ENCODE measurements at places on chromosomes 16 and 17.
A peak's percentile ranks its signal among the peaks of the same experiment; 100 is the strongest.

GRCh38 chr17:68172461-68172954, 75.3 kb upstream of the AMZ2 start:
- peak; percentile 82 for DNase-seq

- DNase-seq = peak; percentile 99
These were observed 140.1 kb downstream of the CCDC182 start for GRCh38 chr17:57604771-57605674.

- DNase-seq = no peak
These were observed 43.4 kb downstream of the MYOCD start for GRCh38 chr17:12709063-12709462.

DNA sequence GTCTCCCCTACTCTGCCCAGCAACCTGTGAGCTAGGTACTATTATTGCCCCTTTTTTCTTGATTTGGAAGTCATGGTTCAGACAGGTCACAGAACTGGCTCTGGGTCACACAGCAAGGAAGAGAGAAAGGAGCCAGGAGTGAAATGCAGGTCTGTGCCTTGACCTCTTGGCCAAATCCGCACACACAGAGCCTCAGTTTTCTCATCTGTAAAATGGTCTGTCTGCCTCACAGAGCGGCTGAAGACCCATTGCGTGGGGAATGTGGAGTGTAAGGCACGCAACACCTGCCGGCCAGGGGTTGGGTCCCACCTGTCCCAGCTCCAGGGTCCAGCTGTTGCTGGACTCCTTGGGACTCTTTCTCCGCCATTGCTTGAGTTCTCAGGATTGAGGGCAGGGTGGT, 32.4 kb downstream of the CNGB1 start:
- DNase-seq = no peak
